Glutamatergic neuron (in vitro differentiated cells): ENCODE measurements at places on chromosomes 2 and 18. TPM values are rescaled to one million over a fixed set of nuclear protein-coding genes. Genes with fewer than 3 reads are reported as not detected.

The MTLN gene
- total RNA-seq: 16.8 TPM

GRCh38 chr2:207254591-207255464 is 89.1 kb upstream of the KLF7 start:
- DNase-seq: no peak

GRCh38 chr2:169360984-169361705 is 1.2 kb downstream of the LRP2 start:
- DNase-seq: peak; percentile 24

DNA sequence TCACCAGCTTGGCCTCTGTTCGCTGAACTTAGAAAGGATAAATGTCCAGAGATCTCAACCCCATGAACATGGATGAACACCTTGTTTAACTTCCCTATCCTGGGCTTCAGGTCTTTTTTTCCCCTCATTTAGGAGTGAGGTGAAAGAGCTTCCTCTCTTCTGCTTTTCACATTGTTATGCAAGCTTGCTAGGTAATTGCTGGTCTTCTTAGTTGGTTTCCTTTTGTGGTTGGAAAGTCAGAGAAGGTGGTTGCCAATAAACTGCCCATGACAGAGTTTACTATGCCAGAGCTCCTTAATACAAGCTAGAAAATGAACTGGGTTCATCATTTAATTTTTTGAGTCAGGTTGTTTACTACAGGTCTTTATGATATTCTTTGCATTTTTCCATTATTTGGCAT is 16.6 kb downstream of the SLC9A4 start:
- DNase-seq: no peak

The CCDC102B gene
- total RNA-seq: 8.1 TPM

GRCh38 chr18:76589316-76589715 is 94.3 kb upstream of the ZNF516 start:
- no peak for DNase-seq

DNA sequence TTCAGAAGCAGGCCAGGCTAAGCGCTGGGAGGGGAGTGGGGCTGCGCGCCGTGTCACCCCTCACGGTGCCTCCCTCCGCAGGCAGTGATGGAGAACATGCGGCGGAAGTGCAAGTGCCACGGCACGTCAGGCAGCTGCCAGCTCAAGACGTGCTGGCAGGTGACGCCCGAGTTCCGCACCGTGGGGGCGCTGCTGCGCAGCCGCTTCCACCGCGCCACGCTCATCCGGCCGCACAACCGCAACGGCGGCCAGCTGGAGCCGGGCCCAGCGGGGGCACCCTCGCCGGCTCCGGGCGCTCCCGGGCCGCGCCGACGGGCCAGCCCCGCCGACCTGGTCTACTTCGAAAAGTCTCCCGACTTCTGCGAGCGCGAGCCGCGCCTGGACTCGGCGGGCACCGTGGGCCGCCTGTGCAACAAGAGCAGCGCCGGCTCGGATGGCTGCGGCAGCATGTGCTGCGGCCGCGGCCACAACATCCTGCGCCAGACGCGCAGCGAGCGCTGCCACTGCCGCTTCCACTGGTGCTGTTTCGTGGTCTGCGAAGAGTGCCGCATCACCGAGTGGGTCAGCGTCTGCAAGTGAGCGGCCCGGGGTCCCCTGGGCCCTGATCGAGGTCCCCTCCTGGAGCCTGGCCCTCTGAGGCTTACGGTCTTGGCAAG is 12.2 kb downstream of the WNT10A start:
- peak; percentile 77 for DNase-seq
